Activated naive CD4-positive, alpha-beta T cell treated with anti-CD3 and anti-CD28 coated beads, Interleukin-2, amount 50 U/mL, for 72 hours (primary cell): ENCODE measurements at places on chromosomes 2 and 18. TPM values are rescaled to one million over a fixed set of nuclear protein-coding genes. Genes with fewer than 3 reads are reported as not detected.

The AGXT gene
- total RNA-seq, result not detected

The NR4A2 gene
- 9.7 TPM for total RNA-seq

The TCF23 gene
- not detected for total RNA-seq

The GALNT14 gene
- total RNA-seq, result 0.59 TPM

The SNTG2 gene
- total RNA-seq, result 0.27 TPM

The ANKRD30B gene
- not detected for total RNA-seq

The TSPYL6 gene
- total RNA-seq, result not detected

The NIF3L1 gene
- 36.7 TPM for total RNA-seq

The ZNF407 gene
- 16.5 TPM for total RNA-seq

The ELP2 gene
- total RNA-seq, result 110 TPM

The MYO5B gene
- total RNA-seq, result 0.27 TPM

The EFHD1 gene
- total RNA-seq, result 0.29 TPM

The WIPF1 gene
- 262 TPM for total RNA-seq

The IL18R1 gene
- 28.3 TPM for total RNA-seq

The CIB4 gene
- not detected for total RNA-seq

The SKOR2 gene
- total RNA-seq, result not detected

The STARD6 gene
- total RNA-seq, result not detected

The CHST9 gene
- not detected for total RNA-seq

The REG1B gene
- not detected for total RNA-seq

The TEKT4 gene
- not detected for total RNA-seq

The VWC2L gene
- total RNA-seq, result not detected

The STON1 gene
- total RNA-seq, result 2.4 TPM

The ITGB1BP1 gene
- total RNA-seq, result 173 TPM

The SNORC gene
- 1.3 TPM for total RNA-seq

The CD302 gene
- total RNA-seq, result 0.20 TPM

The NPPC gene
- total RNA-seq, result not detected
